ENCODE measurements at places on chromosomes 3 and 15.

GRCh38 chr3:188042466-188042865 is 111.5 kb upstream of the LPP start:
- no peak for DNase-seq

- no peak for DNase-seq
These were observed 131.7 kb upstream of the FAM3D start for GRCh38 chr3:58798312-58798711.

- no peak for DNase-seq
These were observed 37.4 kb upstream of the MAGEF1 start for GRCh38 chr3:184749168-184749744.

DNA sequence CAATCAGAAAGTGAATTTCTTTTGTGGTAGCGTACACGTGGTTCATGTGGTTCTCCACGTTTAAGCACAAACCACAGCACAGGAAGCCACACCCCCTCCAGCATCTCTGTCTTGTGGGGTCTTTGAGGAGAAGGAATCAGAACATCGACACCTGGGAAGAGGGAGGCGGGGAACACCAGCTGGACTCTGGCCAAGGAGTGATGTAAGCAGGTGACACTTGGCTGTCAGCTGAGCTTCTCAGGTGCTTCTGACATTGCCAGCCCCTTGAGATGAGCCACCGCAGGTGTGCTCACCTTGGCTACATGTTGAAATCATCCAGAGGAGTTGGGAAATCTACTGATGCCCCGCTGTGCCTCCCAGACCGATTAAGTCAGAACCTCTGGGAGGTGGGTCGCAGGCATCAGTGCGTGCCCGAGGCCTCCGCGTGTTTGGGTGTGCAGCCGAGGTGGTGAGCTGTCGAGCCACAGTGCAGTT is 85.0 kb downstream of the FAM81A start:
- DNase-seq = no peak

- DNase-seq = no peak
These were observed 90.8 kb downstream of the ZPLD1 start for GRCh38 chr3:102525624-102526023.

- DNase-seq = no peak
These were observed 905 bp upstream of the SLC24A1 start for GRCh38 chr15:65620833-65621232.

GRCh38 chr15:69557020-69557706 is 104.5 kb downstream of the RPLP1 start:
- DNase-seq = peak; percentile 91

DNA sequence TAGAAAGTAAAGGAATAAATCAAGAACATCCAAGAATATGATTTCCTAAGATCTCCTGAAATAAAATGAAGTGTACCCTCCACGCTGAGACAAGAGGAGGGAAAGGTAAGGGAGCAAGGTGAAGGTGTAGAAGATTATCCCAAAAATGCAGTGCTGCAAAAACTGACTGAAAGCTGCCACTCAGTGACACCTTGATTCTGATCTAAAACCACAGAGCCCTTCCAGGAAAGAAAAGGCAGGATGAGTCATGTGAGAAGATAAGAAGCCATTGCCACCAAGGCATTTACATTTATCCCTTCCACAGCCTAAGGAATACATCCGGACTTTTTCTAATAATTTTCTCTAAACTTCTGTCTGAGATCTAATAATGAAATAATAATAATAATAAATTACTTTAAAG is 49.9 kb downstream of the IGSF11 start:
- no peak for DNase-seq

DNA sequence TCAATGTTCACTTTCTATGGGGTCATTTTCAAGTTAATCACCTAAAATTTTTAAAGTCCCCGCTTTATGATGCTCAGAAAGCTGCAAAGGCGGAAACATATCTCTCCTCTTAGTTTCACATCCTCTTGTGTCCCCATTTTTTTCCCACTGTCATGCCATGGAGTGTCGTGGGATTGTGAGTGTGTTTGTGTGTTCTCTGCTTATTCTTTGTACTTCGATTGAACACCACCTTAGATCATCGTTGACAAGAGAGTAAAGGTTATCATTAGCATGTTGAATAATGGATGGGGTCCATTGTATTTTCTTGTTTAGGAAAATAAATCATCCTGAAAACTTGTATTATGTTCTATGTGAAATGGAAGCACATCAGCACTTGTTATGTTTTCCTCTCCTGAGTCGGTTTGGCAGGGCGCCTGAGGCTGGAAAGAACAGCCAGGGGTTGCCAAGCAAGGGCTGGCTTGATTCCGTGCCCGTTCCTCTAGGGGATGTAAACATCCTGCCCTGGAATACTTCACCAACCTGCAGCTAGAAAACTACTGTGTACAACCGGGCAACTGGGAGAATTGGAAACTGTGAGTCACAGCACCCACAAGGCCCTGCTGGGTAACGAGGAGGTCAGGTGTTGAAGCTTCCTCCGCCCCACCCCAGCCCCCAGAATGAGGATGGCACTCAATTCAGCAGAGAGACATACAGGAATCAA is 67.2 kb downstream of the EIF4E3 start:
- DNase-seq = no peak

DNA sequence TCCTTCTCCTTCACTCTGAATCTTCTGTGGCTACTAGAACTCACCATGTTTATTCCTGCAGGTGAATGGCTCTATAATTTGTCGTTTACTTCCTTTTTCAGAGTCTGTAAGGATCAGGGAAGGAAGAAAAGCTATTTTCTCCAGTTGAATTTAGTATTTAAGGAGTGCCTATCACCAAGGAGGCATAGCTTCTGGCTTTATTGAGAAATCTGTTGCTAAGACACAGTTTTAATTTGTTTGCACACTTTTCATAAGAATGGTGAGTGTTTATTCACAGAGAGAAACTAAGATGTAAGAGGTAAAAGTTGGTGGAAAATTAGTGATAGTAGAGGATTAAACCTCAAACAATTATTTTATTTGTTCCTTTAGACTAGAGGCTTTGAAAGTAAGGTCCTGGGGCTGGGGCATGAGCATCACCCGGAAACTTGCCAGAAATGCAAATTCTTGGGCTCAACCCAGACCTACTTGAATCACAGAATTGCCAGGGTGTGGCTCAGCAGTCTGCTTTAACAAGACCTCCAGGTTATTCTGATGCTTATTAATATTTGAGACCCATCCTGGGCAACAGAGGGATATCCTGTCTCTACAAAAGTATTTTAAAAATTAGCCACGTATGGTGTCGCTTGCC is 461.3 kb downstream of the AGBL1 start:
- no peak for DNase-seq

DNA sequence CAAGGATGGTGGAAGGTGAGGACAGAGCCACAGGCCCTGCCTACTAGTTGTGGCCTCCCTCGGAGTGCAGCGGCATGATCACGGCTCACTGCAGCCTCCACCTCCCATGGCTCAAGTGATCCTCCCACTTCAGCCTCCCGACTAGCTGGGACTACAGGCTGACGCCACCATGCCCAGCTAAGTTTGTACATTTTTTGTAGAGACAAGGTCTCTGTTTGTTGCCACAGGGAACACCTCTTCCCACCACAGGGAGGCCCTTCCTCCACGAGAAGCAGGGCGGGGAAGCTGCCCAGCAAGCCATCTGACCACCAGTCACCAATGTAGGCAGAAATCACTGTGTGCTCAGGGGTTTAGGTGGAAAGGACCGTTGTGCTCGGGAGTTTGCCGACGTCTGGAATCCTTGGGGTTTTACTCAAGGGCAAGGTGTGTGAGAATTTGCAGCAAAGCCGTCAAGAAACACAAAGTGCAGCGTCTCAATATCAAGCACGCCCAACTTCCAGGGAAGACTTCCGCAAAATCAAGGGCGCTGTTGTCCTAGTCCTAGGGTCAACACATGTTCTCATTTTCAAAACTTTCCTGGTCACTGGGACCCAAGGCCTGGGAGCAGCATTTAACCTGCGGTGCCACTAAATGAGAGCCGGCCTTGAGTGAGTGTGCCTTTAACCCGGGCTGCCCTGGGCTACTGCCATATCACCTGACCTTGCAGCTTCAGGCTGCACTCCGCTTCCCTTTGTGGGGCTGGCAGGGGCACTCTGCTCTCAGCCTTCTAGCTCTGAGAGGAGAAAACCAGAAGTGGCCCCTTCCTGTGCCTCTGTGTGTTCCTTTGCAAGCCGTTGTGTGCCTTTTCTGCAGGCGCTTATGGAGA is 65.7 kb downstream of the SLC12A8 start:
- DNase-seq = no peak

- DNase-seq = no peak
These were observed 114.2 kb downstream of the NEDD4 start for GRCh38 chr15:55879181-55879580.

DNA sequence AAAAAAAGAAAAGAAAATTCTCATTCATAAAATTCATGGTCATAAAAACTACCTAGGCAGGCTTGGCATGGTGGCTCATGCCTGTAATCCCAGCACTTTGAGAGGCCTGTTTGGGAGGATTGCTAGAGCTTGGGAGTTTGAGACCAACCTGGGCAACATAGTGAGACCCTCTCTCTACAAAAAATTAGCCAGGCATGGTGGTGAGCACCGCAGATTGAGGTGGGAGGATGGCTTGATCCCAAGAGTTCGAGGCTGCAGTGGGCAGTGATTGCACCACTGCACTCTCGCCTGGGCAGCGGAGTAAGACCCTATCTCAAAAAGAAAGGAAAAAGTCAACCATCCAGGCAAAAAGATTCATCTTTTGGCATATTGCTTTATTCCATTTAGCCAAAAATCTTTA is 58.5 kb downstream of the MEIS2 start:
- DNase-seq = no peak

DNA sequence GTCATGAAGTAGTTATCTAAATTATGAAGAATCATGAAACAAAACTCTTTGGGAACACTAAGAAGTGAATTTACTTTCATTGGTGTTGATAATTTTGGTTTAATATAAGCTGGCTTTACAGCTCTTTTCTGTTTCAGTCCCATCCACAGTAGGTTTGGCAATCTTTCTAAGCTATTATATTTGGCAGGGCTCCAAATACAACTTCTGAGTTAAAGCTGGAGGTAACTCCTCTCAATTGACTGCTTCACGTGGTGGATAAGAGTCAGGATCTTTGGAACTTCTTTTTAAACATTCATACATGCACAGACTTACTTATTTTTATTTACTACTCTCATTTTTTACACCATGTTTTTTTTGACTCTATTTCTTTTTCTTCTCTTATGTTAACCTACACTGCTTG is 106.5 kb upstream of the EPHA3 start:
- DNase-seq = peak; percentile 19

GRCh38 chr15:40782609-40783227 is 12.9 kb downstream of the C15orf62 start:
- no peak for DNase-seq

All from kidney epithelial cell (primary cell).